ENCODE measurements at places on chromosomes 3 and 15. TPM values are rescaled to one million over a fixed set of nuclear protein-coding genes. Genes with fewer than 3 reads are reported as not detected.

DNA sequence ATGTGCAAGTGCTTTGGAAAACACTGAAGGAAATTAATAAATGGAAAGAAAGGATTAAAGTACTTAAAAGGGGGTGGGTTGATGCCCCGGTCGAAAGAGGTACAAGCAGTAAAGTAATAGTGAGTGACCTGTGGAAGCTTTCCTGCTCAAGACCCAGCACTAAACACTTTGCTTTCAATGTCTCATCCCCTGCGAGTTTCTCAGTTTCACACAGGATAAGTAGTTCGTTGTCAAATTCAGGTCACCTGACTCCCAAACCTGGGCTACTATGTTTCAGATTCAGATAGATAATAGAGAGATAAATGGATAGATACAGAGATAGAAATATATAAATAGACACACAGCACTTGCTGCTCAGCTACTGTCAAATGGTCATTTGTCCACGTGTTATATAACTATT is 19.6 kb downstream of the STAC start:
- DNase-seq: no peak
- no peak overlapping the region for H3K4me3 ChIP-seq
- H3K4me1 ChIP-seq: peaks cover 7% of the 10 kb centered on the region
- H3K27ac ChIP-seq: no peak overlapping the region
- no peaks in the 10 kb centered on the region for H3K36me3 ChIP-seq

DNA sequence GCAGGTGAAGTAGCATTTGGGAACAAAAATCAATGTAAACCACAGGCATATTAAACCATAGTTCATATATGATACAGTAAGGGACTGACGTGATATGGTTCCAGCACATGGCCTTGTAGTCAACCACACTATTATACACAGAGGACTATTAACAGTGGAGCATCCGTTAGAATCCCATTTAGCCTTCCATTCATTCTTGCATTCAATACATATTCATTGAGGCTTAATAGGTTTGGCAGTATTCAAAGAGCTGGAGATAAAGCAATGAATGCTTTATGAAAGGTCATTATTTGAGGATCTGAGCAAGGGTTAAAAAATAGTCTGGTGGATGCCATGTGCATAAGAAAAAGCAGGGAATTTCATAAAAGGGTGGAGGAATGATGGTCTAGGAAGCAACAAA is 89.1 kb downstream of the MME start:
- H3K27ac ChIP-seq: no peak overlapping the region
- no peaks in the 10 kb centered on the region for H3K27me3 ChIP-seq
- H3K4me1 ChIP-seq: peaks cover 11% of the 10 kb centered on the region
- no peak overlapping the region for H3K4me3 ChIP-seq
- DNase-seq: no peak

GRCh38 chr3:111071257-111072030 is at the start of gene NECTIN3:
Gene NECTIN3, plus strand, starts transcription at chr3:111071816. Its CDS starts 202 bp downstream, at chr3:111072018.
- DNase-seq: peak; percentile 88
- H3K36me3 ChIP-seq: peaks cover 3% of the 10 kb centered on the region
- H3K27ac ChIP-seq: peak within 1 kb of the TSS; percentile 97
- H3K4me1 ChIP-seq: peaks cover 46% of the 10 kb centered on the region
- peak within 1 kb of the TSS; percentile 96 for H3K4me3 ChIP-seq

- no peaks in the 10 kb centered on the region for H3K36me3 ChIP-seq
- H3K27ac ChIP-seq: no peak overlapping the region
- no peaks in the 10 kb centered on the region for H3K27me3 ChIP-seq
- H3K4me1 ChIP-seq: peaks cover 8% of the 10 kb centered on the region
These were observed 116.4 kb downstream of the IL5RA start for GRCh38 chr3:2993736-2994135.

DNA sequence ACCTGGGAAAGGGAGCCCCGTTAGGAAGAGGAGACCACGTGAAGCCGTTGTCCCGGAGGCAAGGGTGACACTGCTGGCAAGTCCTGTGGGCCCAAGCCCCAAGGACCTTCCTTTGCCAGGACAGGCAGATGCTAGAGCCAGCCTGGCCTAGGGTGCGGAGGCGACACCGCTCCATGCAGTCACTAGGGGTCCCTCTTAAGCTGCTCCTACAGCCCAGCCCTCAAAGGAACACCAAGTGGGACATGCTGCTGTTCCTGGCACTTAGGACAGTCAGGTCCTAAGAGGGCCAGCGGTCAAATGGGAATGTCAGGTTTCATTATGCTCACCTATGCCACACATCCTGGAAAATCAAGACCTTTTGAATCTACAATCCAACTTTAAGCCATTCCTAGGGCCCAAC is 59.7 kb downstream of the RPN1 start:
- no peak overlapping the region for H3K27ac ChIP-seq
- peaks cover 3% of the 10 kb centered on the region for H3K27me3 ChIP-seq
- no peak for DNase-seq

Gene ZNF620
- 26.2 TPM for total RNA-seq

Gene STARD5
- total RNA-seq: 4.0 TPM

Gene TAMM41
- 33.3 TPM for total RNA-seq

DNA sequence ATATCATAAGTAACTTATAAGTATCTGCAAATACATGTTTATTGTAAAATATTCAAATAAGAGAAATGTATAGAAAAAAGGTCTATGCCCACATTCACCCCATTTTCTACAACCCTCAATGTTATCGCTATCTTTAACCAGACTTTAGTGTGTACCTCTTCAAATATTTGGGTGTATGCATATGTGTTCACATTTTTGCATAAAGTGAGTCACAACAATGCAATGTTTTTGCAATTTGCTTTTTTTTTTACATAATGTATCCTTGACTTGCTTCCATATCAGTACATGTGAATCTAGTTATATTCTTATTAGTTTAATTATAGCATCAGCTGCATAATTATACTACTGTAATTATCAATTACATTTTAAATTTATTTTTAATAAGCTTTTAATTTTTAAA is 117.3 kb upstream of the LYSMD4 start:
- no peaks in the 10 kb centered on the region for H3K27me3 ChIP-seq
- H3K4me3 ChIP-seq: no peak overlapping the region
- DNase-seq: no peak
- H3K4me1 ChIP-seq: peaks cover 4% of the 10 kb centered on the region
- H3K36me3 ChIP-seq: no peaks in the 10 kb centered on the region

GRCh38 chr3:197794115-197794514 is 3.1 kb downstream of the LRCH3 start:
- H3K36me3 ChIP-seq: peaks cover 1% of the 10 kb centered on the region
- H3K27me3 ChIP-seq: no peaks in the 10 kb centered on the region
- peaks cover 12% of the 10 kb centered on the region for H3K4me1 ChIP-seq

Measured in progenitor cell of endocrine pancreas (in vitro differentiated cells).